ENCODE measurements at places on chromosomes 7 and 10.

- no peak for DNase-seq
Observed at GRCh38 chr10:14683256-14683655, 91.4 kb downstream of the FAM107B start.

GRCh38 chr10:110389255-110389654, 84.5 kb upstream of the SMNDC1 start:
- DNase-seq, result no peak

- DNase-seq, result no peak
Observed at GRCh38 chr7:44063547-44063893, 1.8 kb downstream of the PGAM2 start.

DNA sequence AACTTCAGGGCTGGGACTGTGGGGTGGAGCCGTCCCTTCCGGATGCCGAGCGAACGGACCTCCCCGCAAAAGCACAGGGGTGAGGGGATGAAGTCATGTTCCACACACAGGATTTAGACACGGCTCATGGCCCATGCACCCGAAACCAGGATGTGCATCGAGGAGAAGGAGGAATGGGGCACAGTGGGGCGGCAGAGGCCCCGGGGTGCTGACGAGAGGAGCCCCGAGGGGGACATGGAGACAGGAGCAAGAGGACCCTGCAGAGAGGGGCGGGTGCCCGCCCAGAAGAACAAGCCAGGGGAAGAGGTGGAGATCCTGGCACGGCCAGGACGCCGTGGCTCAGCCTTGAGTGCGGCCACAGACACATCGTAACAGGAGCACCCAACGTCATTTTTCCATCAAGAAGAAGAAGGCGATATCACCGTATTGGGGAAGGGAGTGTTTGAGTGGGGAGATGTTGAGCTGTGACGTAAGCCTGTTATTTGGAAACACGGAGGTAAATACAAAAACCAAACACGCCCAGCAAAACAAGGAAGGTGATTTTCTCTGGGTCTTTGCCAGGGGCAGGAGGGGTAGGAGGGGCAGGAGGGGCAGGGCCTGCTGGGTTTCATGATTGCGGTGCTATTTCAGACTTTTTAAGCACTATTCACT, 25.3 kb upstream of the FOXL3 start:
- no peak for DNase-seq

- no peak for DNase-seq
Observed at GRCh38 chr7:124027236-124027635, 5.6 kb downstream of the TMEM229A start.

- DNase-seq, result no peak
Observed at GRCh38 chr7:93551063-93551895, 23.2 kb downstream of the CALCR start.

GRCh38 chr7:99808766-99809165, 19.0 kb upstream of the CYP3A43 start:
- DNase-seq, result no peak

- peak; percentile 36 for DNase-seq
Observed at GRCh38 chr7:150942001-150942590, 36.0 kb downstream of the KCNH2 start.
